ENCODE measurements at places on chromosomes 4 and X.

DNA sequence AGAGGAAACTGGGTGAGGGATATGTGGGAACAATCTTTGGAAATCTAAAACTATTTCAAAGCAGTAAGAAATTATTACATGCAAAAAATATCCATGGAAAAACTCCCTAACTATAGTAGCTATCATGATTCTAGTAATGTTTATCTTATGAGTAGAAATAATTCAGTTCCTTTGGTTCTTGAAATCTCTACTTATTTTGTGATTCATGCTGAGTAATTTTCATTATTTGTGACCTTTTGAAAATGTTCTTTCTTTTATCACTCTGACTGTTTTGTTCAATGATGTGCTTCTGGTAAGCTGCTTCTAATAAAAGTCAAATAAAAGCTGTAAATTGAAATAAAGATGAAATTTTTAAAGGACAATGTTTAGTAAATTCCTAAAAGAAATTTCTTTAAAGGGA lies 40.4 kb upstream of the MAGEB10 start:
- no peak for DNase-seq

- peak; percentile 29 for DNase-seq
Measured at GRCh38 chr4:20422398-20422797, 170.7 kb downstream of the SLIT2 start.

GRCh38 chr4:102543030-102543928 lies 42.1 kb downstream of the NFKB1 start:
- DNase-seq = no peak

DNA sequence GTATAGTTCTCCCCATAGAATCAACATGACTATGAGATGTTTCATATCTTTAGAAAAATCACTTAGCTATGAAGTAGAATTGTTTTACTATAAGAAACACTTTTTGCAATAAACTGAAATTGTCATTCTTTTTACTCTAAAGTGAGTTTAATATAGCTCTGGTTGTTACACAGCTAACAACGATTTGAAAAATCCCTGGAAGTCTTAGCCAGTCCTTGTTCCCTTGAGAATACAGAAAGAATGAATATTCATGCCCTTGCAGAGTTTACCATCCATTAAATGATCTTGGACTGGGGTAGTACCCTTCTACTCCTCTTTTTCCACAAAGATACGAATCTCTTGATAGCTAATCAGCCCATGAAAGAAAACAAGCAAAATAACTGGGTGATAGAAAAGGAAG lies 141.8 kb downstream of the JADE1 start:
- peak; percentile 17 for DNase-seq

GRCh38 chr4:37503261-37503660 lies 182.9 kb downstream of the RELL1 start:
- no peak for DNase-seq

DNA sequence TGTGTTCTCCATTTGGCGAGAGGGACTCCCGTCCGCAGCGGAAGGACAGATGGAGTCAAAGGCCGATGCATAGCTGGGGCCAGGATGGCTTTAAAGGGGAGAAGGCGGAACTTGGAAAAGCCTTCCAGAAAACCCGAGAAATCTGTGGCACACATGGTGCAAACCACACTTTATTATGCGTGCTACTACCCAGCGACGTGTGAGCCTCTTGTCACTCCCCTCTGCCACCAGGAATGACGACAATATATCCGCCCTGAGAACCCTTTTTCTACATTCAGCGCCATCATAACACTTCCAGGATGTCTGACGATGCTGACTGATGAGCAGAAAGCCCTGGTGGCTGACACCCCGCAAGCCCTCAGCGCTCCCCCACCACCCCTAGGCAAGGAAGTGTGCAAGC lies 689 bp upstream of the DCHS2 start:
- DNase-seq = no peak

DNA sequence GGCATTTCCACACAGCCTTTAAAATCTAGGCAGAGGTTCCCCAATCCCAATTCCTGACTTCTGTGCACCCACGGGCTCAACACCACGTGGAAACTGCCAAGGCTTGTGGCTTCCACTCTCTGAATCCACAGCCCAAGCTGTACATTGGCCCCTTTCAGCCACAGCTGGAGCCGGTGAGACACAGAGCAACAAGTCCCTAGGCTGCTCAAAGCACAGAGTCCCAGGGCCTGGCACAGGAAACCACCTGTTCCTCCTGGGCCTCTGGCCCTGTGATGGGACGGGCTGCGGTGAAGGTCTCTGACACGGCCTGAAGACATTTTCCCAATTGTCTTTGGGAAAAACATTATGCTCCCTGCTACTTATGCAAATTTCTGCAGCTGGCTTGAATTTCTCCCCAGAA lies 500.0 kb downstream of the FSTL5 start:
- DNase-seq = no peak

GRCh38 chrX:97494756-97495372 lies 611.2 kb downstream of the RPA4 start:
- no peak for DNase-seq

DNA sequence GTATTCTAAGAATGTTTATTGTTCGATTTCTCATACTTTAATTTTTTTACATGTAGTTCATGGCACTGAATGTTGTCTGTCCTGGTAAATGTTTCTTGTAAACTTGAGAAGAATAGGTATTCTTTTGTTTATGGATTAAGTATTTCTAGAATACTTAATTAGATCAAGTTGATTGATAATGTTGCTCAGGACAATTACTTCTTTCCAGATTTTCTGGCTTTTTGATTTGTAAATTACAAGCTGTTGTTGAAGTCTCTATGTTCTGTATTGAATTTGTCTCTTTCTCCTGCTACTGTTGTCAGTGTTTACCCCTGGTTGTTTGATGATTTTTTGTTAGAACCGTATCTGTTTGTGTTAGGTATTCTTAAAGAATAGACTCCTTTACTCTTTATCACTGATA lies 1720.9 kb upstream of the AGA start:
- DNase-seq = no peak

DNA sequence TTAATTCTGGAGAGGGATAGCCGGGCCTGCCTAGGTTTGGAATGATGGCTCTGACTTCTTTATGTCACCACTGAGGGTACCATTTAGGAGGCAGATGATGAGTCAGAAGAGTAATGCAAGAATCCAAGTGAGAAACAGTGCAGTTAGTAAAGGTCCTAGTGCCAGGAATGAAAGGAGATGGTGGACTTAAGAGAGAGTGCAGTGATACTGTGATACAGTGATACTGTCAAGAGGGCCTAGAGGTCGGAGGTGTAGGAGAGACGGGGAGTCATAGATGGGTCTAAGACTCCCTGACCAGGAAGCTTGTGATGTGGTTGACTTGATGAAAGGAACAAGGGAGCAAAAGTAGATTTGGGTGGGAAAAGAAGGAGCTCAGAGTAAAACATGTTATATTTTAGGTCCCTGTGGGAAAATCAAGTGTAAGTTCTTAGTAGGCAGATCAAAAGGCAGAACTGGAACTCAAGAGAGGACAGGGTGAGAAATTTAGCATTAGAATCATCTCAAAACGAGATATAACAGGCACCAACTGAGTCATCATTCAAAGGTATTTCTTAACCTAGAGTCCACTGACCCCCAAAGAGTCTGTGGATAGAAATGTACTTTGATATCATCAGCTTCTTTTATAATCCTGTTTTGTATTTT lies 85.0 kb downstream of the NFKB1 start:
- no peak for DNase-seq

- peak; percentile 23 for DNase-seq
Measured at GRCh38 chr4:20219521-20219920, 32.2 kb upstream of the SLIT2 start.

DNA sequence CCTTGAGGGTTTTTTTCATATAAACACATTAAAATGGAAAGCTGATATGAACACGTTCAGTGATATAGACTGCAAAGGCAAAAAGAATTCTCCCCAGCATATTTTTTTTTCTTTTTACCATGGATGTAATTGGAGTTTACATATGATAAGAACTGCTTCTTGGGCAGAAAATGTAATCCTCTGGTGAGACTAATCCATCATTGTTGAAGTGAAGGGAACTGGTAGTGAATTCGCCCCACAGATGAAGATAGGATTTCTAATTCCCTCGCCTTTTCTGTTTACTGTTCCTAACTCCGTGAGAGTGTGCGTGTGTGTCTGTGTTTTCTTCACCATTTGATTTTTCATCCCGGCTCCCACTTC lies 88.9 kb downstream of the GPR143 start:
- no peak for DNase-seq

- no peak for DNase-seq
Measured at GRCh38 chrX:115940888-115941332, 229.6 kb upstream of the AGTR2 start.

DNA sequence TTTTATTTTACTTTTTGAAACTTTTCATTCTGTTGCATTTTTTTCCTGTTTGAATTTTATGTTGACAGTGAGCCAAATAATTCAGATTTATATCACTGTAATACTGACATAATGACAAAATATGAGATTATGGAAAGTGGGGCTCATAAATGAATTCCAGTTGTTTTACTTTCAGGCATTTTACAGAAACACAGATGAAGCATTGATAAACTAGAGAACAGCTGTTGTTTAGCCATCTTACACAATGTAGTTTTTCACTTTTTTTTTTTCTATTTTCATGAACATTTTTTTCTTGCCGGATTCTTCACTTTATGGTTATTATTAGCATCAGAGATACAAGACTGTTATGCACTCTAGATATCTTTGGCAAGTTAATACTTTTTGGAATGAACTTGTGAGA lies 91.7 kb upstream of the PAQR3 start:
- no peak for DNase-seq

- DNase-seq = no peak
Measured at GRCh38 chr4:109119852-109120251, 182.6 kb downstream of the COL25A1 start.

- DNase-seq = peak; percentile 85
Measured at GRCh38 chrX:120244735-120245498, 5.7 kb upstream of the ZBTB33 start.

DNA sequence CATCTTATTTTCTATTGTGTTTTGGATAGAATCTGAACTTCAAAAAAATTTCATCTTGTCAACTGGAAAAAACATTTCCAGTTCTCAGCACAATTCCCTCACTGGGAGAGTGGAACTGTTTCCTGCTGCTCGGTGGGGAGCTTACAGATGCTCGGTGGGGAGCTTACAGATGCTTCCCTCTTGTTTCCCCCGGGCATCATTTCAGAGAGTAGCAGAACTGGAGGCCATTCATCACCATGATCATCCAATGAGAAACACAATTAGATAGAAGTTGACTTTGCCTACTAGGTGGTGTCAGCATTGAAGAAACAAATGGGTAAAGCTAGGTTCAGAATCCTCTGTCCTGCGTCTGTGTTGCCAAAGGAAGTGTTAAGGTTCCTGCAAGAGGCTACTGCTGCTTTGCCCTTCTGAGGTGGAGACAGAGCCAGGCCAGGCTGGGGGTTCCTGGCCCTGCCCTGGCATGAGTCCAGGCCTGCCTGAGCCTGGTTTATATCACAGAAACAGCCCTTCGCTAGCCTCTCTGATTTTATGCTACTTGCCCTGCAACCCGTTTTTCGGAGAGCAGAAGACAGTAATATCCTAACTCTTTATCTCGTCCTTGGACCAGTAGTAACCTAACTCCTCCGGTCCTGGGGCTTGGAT lies 70.6 kb downstream of the TAPT1 start:
- DNase-seq = no peak

DNA sequence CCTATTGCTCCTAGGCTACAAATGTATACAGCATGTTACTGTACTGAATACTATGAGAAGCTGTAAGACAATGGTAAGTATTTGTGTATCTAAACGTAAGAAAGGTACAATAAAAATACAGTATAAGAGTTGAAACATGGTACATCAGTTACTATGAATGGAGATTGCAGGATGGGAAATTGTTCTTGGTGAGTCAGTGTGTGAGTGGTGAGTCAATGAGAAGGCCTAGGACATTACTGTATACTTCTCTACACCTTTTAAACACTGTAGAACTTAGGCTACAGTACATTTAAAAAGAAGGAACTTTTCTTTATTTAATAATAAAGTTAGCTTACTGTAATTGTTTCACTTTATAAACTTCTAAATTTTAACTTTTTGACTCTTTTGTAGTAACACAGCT lies 2603.2 kb downstream of the PCDH7 start:
- DNase-seq = no peak

DNA sequence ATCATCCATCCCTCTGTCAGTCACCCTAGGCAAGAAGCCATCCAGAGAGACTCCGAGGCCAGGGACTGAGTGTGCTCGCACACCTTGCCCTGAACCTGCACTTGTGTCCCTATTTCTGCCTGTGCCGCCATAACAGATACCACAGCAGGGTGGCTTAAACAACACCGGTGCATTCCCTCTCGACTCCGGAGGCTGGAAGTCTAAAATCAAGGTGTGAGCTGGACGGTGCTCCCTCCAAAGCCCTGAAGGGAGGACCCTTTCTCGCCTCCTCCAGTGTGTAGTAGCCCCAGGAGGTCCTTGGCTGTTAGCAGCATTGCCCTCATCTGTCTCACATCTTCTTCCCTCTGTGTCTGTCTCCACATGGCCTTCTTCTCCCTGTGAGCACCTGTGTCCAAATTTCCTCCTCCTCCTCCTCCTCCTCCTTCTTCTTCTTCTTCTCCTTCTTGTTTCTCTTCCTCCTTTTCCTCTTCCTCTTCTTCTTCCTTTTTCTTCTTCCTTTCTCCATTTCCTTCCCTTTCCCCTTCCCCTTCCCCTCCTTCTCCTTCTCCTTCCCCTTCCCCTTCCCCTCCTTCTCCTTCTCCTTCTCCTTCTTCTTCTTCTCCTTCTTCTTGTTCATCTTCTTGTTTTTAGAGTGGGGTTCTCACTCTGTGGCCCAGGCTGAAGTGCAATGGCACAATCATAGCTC lies 98.1 kb upstream of the ENPP6 start:
- DNase-seq = no peak

GRCh38 chr4:151099976-151100417 lies 569 bp downstream of the RPS3A start:
- DNase-seq = peak; percentile 44
